MCF 10A (cell line): ENCODE measurements at places on chromosomes 1 and 21. TPM values are rescaled to one million over a fixed set of nuclear protein-coding genes. Genes with fewer than 3 reads are reported as not detected.

The ADAMTS4 gene
- not detected in 2 replicates for total RNA-seq

- no peak for DNase-seq
- no peaks in the 10 kb centered on the region for H3K27me3 ChIP-seq
- H3K4me3 ChIP-seq, result no peak overlapping the region
- H3K27ac ChIP-seq, result no peak overlapping the region
- no peaks in the 10 kb centered on the region for H3K4me1 ChIP-seq
These were observed 345.6 kb downstream of the NPHP4 start for GRCh38 chr1:5646486-5647149.

- no peaks in the 10 kb centered on the region for H3K4me1 ChIP-seq
- H3K36me3 ChIP-seq, result no peaks in the 10 kb centered on the region
- no peak overlapping the region for H3K4me3 ChIP-seq
- DNase-seq, result no peak
- no peak overlapping the region for H3K27ac ChIP-seq
These were observed 108.9 kb upstream of the NEK7 start for GRCh38 chr1:198047913-198048312.

DNA sequence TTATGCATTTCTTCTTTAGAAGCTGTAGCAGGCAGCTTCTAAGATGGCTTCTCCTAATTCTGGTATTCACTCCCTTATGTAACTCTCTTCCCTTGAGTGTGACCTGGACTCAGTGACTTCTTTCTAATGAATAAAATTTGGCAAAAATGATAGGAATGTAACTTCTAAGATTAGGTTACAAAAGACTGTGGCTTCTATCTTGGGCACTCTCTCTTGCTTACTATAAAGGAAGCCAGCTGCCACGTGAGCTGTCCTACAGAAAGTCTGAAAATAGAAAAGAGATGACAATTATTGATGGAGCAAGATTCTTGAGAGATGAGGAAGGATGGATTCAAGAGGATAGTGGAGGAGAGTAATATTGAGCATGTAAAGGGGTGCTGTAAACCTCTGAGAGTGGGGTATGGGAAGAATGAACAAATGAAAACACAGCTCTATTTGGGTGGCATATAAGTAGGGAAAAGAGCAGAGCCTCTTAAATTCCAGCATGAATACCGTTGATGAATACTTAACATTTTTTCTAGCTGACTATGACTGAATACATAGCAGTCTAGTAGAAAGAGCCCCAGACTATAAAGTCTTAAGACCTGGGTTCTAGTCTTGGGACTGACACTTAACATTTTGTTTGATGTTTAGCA lies 5.5 kb downstream of the TSEN15 start:
- H3K27me3 ChIP-seq, result no peaks in the 10 kb centered on the region
- H3K4me3 ChIP-seq, result no peak overlapping the region
- H3K27ac ChIP-seq, result no peak overlapping the region
- DNase-seq, result peak; percentile 28
- peaks cover 26% of the 10 kb centered on the region for H3K4me1 ChIP-seq
- H3K36me3 ChIP-seq, result peaks cover 29% of the 10 kb centered on the region

The F5 gene
- 0.09 TPM in 1 of 2 replicates, not detected in the other for total RNA-seq

- no peaks in the 10 kb centered on the region for H3K36me3 ChIP-seq
- no peak overlapping the region for H3K27ac ChIP-seq
- DNase-seq, result no peak
- H3K4me3 ChIP-seq, result no peak overlapping the region
These were observed 8.9 kb downstream of the RALGPS2 start for GRCh38 chr1:178733972-178734371.

The ACTL8 gene
- total RNA-seq, result 0.23 TPM in 1 of 2 replicates, not detected in the other

DNA sequence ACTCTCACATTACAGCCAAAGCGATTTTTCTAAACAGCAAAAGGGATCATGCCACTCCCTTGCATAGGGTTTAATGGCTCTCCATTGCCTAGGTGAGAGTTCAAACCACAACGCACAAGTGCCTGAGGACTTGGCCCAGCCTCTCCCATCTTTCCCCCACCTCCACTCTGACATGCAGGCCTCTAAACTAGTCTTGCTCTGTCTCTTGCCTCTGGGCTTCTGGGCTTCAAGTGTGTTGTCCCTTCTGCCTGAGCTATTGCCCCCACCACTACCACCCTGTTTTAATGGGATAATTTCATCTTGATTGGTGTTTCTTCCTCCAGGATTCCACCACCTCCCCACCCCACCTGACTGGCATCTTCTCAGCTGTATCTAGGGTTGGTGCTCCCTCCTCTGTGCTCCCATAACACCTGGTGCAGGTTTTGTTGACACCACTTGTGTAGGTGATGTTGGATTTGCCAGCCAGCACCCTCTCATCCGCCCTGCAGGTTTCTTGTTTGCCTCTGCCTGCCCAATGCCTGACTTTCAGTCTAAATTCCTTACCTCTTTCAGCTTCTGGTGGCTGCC lies 2.7 kb upstream of the ZBTB21 start:
- peaks cover 11% of the 10 kb centered on the region for H3K4me1 ChIP-seq
- H3K27me3 ChIP-seq, result no peaks in the 10 kb centered on the region
- no peak overlapping the region for H3K27ac ChIP-seq
- no peaks in the 10 kb centered on the region for H3K36me3 ChIP-seq
- no peak for DNase-seq
- H3K4me3 ChIP-seq, result peak overlapping the region; percentile 56

The SELP gene
- total RNA-seq, result not detected in 2 replicates

DNA sequence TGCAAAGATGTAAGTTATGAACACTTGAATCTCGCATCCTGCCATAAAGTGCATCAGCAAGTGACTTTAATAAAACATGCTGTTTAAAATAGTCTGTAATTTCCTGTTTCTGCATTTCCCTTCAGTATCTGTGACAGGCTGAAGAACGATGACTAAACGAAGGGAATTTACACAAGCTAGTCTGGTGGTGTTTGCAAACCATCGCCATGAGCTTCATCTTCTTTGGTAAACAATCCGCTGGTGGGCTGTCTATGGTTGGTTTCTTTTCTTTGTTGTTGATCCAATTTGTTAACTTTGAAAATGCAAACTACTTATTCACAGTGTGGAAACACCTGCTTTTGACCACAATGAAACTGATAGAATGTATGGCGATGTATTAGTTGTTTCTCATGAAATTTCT lies 13.9 kb downstream of the SERTAD4 start:
- peaks cover 67% of the 10 kb centered on the region for H3K27me3 ChIP-seq
- DNase-seq, result peak; percentile 46
- peaks cover 19% of the 10 kb centered on the region for H3K4me1 ChIP-seq
- H3K27ac ChIP-seq, result no peak overlapping the region

The FAM72B gene
- total RNA-seq, result 8.0 and 8.6 TPM in 2 replicates

DNA sequence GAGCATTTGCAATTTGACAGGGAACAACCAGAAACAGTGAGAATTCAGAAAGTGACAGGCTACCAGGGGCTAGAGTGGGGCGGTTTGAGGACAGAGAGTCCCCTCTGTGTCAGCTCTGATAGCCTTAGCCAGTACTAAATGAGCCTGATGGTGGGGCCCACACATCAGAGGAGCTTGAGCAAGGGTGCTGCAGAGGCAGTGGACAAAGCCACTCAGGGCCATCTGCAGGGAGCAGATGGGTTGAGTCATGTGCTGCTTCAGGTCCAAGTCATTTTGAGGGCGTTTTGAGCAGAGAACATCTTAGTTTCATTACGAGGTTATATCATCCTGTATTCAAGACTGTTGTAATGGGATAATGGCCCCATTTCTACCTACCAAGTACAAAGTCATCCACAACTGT lies 7.7 kb downstream of the LRRC52 start:
- peaks cover 73% of the 10 kb centered on the region for H3K27me3 ChIP-seq
- DNase-seq, result no peak
- no peak overlapping the region for H3K4me3 ChIP-seq
- no peaks in the 10 kb centered on the region for H3K36me3 ChIP-seq
- H3K4me1 ChIP-seq, result no peaks in the 10 kb centered on the region

DNA sequence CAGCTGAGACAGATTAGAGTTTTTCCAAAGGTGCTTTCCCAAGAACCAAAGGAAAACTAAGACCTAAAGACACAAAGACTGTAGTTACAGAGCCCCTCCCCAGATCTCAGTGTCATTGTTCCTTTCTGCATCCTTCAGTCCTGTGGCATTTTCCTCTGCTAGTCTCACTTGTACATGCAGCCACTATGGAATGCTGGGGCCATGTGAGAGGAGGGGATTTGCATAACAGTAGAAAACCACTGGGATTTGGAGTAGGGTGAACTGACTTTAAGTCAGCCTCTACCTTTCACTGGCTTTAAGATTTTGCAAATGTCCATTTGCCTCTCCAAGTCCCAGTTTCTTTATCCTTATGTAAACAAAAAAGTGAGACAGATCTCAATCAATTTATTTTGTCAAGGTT lies 119.4 kb upstream of the F3 start:
- peaks cover 16% of the 10 kb centered on the region for H3K4me1 ChIP-seq
- H3K36me3 ChIP-seq, result no peaks in the 10 kb centered on the region
- H3K27ac ChIP-seq, result no peak overlapping the region
- H3K27me3 ChIP-seq, result no peaks in the 10 kb centered on the region
- DNase-seq, result no peak
- no peak overlapping the region for H3K4me3 ChIP-seq

GRCh38 chr1:204705888-204706837 lies 20.6 kb upstream of the LRRN2 start:
- peaks cover 19% of the 10 kb centered on the region for H3K4me1 ChIP-seq
- H3K36me3 ChIP-seq, result no peaks in the 10 kb centered on the region
- H3K27ac ChIP-seq, result peak overlapping the region; percentile 1

The AK5 gene
- total RNA-seq, result not detected in 2 replicates

The LRRC7 gene
- not detected in 2 replicates for total RNA-seq

- H3K27ac ChIP-seq, result no peak overlapping the region
- H3K36me3 ChIP-seq, result no peaks in the 10 kb centered on the region
- H3K4me3 ChIP-seq, result no peak overlapping the region
- DNase-seq, result no peak
- peaks cover 45% of the 10 kb centered on the region for H3K27me3 ChIP-seq
- H3K4me1 ChIP-seq, result peaks cover 7% of the 10 kb centered on the region
These were observed 15.0 kb upstream of the KCNN3 start for GRCh38 chr1:154884869-154885701.

DNA sequence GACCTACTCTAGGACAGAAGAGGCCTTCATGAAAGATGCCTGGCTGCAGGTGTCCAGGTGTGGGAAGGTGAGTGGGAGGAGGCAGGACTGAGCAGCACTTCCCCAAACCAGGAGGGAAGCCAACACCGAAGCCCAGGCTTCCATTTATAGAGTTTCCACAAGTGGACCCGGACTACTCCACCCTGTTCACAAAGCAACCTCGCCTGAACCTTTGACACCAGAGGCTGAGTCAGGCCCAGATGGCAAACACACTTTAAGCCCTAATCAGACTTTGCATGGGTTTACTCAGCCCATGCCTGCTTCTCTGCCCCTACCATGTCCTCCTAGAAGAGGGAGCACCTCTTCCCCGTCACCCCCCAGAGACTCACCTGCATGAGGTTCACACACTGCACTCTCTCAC lies 14.0 kb downstream of the PRR9 start:
- peaks cover 8% of the 10 kb centered on the region for H3K4me1 ChIP-seq
- no peaks in the 10 kb centered on the region for H3K36me3 ChIP-seq
- DNase-seq, result no peak
- peaks cover 14% of the 10 kb centered on the region for H3K27me3 ChIP-seq
- H3K4me3 ChIP-seq, result no peak overlapping the region
- H3K27ac ChIP-seq, result no peak overlapping the region

The EXO1 gene
- 7.3 and 17.5 TPM in 2 replicates for total RNA-seq

GRCh38 chr21:41597227-41597626 lies 89.3 kb upstream of the TMPRSS2 start:
- no peak overlapping the region for H3K4me3 ChIP-seq
- H3K4me1 ChIP-seq, result peaks cover 6% of the 10 kb centered on the region
- DNase-seq, result no peak
- H3K36me3 ChIP-seq, result no peaks in the 10 kb centered on the region
- no peaks in the 10 kb centered on the region for H3K27me3 ChIP-seq

DNA sequence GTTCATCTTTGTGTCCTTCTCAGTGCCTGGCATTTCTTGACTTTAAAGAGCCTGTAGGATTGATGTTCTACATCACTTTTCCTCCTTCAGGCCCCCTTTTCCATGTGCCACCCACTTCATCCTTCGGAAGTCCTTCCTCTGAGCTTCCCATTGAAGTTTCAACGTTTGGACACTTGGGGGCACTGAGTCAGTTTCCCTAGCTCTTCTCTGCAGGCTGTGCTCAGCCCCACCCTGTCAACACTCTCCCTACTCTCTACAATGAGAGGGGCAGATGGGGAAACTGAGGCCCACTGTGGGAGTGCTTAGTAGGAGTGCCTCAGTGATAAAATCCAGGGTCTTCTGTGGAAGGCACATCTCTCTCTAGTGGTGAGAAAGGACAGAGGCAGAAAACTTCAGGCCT lies 11.9 kb downstream of the KCNJ10 start:
- H3K36me3 ChIP-seq, result peaks cover 6% of the 10 kb centered on the region
- no peak overlapping the region for H3K4me3 ChIP-seq
- H3K27me3 ChIP-seq, result peaks cover 63% of the 10 kb centered on the region
- H3K27ac ChIP-seq, result no peak overlapping the region

DNA sequence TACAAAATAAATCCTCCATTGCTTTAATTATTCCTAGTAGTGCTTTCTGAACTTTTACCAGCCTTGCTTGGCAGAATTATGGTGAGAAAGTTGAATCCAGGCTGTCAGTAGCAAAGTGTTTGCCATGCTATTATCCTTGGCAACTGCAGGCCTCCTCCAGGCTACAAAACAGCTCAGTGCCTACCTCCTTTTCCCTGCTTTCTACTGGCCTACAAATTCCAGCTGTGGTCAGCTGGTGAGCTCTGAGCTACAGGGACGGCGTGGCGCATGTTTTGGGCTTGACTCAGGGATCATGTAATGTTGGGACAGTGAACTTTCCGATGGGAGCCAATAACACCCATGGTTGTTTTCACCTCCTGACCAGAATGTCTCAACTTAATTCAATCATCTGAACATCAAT lies 456.1 kb upstream of the ADAMTS5 start:
- H3K27ac ChIP-seq, result peak overlapping the region; percentile 93
- DNase-seq, result peak; percentile 68
- H3K27me3 ChIP-seq, result no peaks in the 10 kb centered on the region
- peak overlapping the region; percentile 25 for H3K4me3 ChIP-seq

The CIART gene
- total RNA-seq, result 5.0 and 5.2 TPM in 2 replicates

The CAPN8 gene
- total RNA-seq, result 1.0 and 5.7 TPM in 2 replicates

DNA sequence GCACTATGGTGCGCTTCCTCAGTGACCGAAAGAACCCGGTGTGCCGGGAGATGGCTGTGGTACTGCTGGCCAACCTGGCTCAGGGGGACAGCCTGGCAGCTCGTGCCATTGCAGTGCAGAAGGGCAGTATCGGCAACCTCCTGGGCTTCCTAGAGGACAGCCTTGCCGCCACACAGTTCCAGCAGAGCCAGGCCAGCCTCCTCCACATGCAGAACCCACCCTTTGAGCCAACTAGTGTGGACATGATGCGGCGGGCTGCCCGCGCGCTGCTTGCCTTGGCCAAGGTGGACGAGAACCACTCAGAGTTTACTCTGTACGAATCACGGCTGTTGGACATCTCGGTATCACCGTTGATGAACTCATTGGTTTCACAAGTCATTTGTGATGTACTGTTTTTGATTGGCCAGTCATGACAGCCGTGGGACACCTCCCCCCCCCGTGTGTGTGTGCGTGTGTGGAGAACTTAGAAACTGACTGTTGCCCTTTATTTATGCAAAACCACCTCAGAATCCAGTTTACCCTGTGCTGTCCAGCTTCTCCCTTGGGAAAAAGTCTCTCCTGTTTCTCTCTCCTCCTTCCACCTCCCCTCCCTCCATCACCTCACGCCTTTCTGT lies 7.3 kb upstream of the PIGV start:
- no peak for DNase-seq
- no peak overlapping the region for H3K4me3 ChIP-seq
- peaks cover 73% of the 10 kb centered on the region for H3K36me3 ChIP-seq
- no peaks in the 10 kb centered on the region for H3K27me3 ChIP-seq
- H3K27ac ChIP-seq, result no peak overlapping the region
- peaks cover 22% of the 10 kb centered on the region for H3K4me1 ChIP-seq

- peaks cover 85% of the 10 kb centered on the region for H3K36me3 ChIP-seq
- H3K4me1 ChIP-seq, result no peaks in the 10 kb centered on the region
- H3K27ac ChIP-seq, result no peak overlapping the region
- no peak overlapping the region for H3K4me3 ChIP-seq
- DNase-seq, result no peak
These were observed 21.6 kb downstream of the SDHC start for GRCh38 chr1:161335796-161336195.
